Osteocyte (in vitro differentiated cells): ENCODE measurements at places on chromosomes 6 and 20. TPM values are rescaled to one million over a fixed set of nuclear protein-coding genes. Genes with fewer than 3 reads are reported as not detected.

Gene STX11
- total RNA-seq, result 0.86 and 1.6 TPM in 2 replicates

Gene VSX1
- not detected in 2 replicates for total RNA-seq

GRCh38 chr20:33846291-33846935 is 35.3 kb downstream of the CHMP4B start:
- DNase-seq, result no peak

- DNase-seq, result no peak
Measured at GRCh38 chr20:595330-596308, 14.5 kb downstream of the TCF15 start.
